NCI-H1048 (cell line): ENCODE measurements at places on chromosomes 2 and 18.

- DNase-seq: no peak
Measured at GRCh38 chr2:191018048-191018447, 4.1 kb upstream of the STAT1 start.

GRCh38 chr18:24500217-24500616 lies 39.8 kb downstream of the HRH4 start:
- no peak for DNase-seq

DNA sequence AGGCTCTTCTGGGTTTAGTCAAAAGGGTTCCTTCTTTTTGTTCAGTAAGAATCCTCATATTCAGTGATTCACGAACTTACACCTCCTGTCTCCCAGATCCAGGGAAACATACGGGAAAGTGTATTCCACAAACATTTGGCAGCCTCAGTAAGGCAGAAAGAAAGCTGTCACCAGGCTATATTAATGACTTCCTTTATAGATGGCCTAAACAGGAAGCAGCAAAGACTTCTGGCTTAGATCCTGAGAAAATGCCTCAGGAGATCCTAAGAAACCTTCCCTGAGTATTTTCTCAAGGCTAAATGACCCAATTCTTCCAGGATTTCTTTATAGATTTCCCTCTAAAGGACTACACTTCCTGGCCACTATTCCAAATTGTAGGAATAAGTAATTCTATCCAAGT lies 1995.5 kb upstream of the CELF4 start:
- DNase-seq: no peak

DNA sequence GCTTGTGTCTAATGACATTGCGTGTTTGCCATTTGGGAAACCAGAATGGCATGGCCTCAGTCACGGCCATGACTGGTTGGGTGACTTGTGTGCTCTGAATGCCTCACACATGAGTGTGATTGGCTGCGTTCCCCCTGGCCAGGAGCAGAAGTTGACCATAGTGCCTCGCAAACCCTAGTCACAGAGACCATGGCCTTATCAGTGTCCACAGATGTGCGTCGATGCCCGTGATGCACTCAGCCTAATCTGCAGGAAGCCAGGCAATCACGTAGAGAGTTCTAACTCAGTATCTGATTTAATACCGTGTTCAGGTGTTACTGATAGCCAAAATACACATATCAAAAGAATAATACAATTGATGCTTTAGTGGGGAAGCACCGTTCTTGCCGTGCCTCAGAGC lies 64.0 kb downstream of the BOLA3 start:
- DNase-seq: no peak

DNA sequence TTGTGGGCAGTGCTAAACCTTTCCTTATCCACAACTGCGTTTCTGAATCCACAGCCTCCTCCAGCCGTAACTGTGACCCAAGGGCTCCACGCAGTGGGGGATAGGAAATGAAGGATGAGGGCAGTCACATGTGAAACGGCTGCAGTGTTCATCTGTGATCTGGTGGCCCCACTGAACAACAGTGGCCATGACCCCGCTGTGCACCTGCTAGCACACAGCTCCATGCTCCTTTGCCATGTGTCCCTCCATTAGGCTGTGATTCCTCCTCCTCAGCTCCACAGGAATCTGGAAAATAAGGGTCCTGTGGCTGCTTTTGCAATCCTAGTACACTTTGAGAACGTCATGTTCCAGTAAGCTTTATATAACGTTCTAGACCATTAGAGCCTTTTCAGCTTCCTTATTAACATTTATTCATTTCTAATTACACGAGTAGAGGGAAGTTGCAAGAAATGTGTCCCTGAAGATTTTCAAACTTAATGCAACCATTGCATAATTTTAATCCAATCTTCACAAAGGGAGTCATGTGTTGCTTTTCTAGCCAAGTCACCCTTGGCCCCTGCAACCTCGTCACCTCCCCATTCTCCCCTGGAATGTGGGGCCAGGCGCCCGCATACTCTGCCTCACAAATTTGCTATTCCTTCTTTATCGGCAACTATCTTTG lies 7.1 kb upstream of the NAPG start:
- DNase-seq: no peak

- DNase-seq: no peak
Measured at GRCh38 chr2:63186331-63186730, 135.7 kb downstream of the OTX1 start.

- DNase-seq: no peak
Measured at GRCh38 chr2:47662552-47662951, 120.4 kb upstream of the MSH6 start.

DNA sequence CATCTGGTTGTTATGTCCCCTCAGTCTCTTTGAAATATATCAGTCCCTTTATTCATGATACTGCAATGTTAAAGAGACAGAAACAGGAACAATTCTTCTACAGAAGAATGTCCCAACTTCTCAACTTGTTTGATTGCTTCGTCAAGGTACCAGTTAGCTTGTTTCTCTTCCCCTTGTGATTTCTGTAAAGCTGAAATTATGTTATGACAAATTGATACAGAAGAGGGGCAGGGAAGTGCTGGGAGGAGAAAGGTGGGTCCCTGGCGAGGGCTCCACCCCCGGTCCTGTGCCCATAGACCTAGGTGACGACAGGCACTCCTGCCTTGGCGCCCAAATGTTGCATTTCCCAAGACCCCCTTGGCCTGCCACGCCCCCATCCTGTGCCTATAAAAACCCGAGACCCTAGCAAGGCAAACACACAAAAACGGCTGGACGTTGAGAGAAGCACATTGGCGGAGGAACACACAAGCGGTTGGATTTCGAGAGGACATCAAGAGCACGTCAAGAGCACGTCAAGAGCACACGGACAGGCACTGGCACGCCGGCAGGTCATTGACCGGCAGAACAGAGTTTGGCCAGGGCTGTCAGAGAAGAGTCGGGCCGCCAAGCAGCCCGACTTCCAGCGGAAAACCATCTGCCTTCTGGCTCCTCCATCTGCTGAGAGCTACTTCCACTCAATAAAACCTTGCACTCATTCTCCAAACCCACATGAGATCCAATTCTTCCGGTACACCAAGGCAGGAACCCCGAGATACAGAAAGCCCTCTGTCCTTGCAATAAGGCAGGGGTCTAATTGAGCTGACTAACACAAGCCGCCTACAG lies 11.5 kb upstream of the RTN4 start:
- no peak for DNase-seq

DNA sequence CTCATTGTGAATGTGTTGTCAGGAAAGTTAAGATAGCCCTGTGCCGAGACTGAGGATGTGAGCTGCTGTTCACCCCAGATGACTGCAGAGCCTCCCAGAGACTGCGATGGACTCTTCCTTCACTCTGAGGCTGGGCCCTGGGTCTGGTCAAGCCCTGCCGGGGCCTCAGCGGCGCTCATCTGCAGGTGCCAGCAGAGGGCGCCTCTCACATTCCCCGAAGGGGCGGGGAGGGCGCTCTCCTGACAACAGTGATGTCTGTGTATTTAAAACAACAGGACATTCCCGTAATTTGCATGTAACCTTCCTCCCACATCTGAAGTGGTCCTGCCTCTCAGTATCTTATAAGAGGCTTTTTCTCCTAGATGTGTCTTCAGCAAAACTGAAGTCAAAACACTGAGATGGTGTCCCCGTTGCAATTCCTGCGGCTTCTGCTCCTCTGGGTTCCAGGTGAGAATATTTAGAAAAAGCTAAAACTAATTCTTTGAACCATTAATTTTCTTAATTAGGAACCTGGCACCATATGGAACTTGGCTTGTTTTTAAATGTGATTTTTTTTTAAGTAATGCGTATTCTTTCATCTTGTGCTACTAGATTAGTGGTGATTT lies 1377.9 kb downstream of the RPIA start:
- DNase-seq: no peak

DNA sequence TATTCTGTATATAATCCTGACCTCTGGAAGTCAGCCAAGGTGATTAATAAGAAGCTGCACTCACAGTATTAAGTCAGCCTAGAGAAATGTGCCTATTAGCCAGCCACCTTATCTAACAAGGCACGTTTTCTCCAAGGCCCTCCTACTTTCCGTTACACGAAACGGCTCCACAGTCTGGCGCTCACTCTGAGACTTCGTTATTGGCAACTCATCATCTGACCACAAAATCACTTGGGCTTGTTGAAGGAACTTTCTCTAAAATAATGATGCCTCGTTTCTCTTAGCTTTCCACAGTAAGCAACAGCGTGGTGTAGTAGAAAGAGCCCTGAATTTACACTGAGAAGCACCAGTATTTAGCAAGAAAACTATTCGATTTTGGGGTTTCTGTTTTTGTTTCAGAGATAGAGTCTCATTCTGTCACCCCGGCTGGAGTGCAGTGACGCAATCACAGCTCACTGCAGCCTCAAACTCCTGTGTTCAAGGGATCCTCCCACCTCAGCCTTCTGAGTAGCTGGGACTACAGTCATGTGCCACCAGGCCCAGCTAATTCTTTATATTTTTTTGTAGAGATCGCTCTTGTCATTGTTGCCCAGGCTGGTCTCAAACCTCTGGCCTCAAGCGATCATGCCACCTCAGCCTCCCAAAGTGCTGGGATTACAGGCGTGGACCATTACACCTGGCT lies 53.6 kb upstream of the SLC14A1 start:
- DNase-seq: no peak

GRCh38 chr2:30213907-30214463 lies 17.3 kb upstream of the LBH start:
- DNase-seq: no peak

- DNase-seq: no peak
Measured at GRCh38 chr2:190043441-190043840, 19.1 kb downstream of the MSTN start.

DNA sequence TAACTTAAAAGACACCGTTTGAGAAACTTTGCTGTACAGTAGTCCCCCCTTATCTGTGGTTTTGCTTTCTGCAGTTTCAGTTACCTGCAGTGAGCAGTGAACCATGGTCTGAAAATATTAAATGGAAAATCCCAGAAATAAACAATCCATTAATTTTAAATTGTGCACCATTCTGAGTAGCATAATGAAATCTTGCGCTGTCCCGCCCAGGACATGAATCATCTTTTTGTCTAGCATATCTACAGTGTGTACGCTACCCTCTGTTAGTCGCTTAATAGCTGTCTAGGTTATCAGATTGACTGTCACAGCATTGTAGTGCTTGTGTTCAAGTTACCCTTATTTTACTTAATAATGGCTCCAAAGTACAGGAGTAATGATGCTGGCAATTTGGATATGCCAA lies 6.1 kb downstream of the ARPC2 start:
- DNase-seq: no peak

DNA sequence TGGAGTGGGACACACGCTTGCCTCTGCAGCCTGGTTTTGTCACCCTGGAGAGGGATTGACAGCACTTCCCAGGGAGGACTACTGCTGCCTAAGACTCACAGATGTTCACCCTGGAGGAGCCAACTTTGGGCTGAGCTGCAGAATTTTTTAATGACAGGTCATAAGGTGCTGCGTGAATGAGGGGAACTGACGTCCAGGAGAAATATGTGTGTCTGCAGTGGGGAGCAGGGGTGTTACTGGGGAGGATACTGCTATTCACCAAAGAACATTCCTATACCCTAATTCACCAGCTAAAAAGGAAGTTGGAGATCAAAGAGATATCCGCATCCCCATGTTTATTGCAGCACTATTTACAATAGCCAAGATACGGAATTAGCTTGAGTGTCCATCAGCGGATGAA lies 144.4 kb downstream of the MGAT5 start:
- DNase-seq: no peak

DNA sequence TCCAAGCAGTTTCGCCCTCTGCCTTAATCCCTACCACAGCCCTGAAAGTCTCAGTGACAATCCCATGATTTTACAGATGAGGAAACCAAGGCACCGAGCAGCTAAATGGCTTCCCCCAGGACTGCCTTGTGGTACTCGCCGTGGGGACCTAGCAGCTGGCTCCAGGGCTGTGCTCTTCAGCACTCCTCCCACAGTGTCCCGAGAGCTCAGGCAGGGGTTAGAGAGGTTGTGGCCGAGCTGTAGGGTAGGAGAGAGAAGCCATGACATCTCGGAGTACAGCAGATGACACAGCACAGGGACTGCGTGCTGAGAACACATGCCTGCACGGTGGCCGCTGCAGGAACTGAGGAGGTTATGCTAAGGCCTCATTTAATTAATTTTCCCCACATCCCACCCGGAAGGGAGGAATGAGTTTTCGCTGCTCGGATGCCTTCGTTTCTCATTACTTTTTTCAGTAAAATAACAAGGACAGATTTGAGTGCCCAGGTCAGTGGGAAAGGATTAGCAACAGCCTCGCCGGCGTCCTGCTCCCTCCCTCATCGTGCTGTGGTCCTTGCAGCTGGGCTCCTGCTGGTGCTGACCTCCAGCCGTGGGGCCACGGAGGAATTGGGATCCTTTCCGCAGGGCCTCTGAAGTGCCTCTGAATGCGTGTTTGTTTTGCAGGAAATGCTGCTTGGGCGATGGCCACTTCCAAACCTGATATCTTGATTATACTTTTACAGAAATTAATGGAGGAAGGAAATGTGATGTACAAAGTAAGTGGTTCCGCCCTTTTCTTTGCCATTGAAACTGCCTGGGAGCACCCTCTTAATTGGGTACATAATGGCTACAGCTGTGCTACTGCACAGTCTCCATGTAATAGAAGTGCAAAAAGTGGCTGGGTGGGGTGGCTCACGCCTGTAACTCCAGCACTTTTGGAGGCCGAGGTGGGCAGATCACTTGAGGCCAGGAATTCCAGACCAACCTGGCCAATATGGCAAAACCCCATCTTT lies 61.2 kb downstream of the WDSUB1 start:
- no peak for DNase-seq

GRCh38 chr2:102187496-102188150 lies 800 bp downstream of the IL1RL2 start:
- no peak for DNase-seq

- no peak for DNase-seq
Measured at GRCh38 chr2:36701391-36701795, 4.9 kb downstream of the VIT start.

GRCh38 chr18:76626991-76627390 lies 131.9 kb upstream of the ZNF516 start:
- DNase-seq: no peak

- no peak for DNase-seq
Measured at GRCh38 chr2:62149708-62150107, 46.2 kb upstream of the B3GNT2 start.

- DNase-seq: no peak
Measured at GRCh38 chr2:24948506-24948905, 23.2 kb downstream of the DNAJC27 start.

- DNase-seq: no peak
Measured at GRCh38 chr2:2573205-2573604, 242.1 kb upstream of the MYT1L start.

DNA sequence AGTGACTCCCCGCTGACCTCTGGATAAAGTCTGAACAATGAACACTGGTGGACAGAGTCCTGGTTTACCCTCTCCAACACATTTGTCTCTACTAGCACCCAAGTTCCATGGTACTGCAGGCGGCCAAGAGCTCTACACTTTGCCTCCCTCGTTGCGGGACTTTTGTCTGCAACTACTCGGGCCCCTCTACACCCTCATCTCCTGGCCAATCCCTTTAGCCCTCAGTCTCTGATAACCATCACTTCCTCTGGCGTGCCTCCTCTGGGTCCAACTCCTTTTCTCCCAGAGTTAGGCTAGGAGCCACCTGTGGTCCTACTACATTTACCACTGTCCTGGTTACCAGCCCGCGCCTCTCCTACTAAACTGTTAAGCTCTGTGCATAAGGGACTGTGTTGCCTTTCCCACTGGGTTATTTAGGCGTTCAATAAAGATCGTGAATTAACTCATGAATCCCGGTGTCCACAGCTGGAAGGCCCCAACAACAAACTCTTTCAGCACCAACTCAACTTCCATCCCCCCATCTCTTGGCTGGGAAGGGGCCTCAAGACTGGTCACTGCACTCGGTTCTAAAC lies 757 bp downstream of the HDHD2 start:
- DNase-seq: no peak
